AG20443 (cell line): ENCODE measurements at places on chromosomes 16 and 17.
A peak's percentile ranks its signal among the peaks of the same experiment; 100 is the strongest.

DNA sequence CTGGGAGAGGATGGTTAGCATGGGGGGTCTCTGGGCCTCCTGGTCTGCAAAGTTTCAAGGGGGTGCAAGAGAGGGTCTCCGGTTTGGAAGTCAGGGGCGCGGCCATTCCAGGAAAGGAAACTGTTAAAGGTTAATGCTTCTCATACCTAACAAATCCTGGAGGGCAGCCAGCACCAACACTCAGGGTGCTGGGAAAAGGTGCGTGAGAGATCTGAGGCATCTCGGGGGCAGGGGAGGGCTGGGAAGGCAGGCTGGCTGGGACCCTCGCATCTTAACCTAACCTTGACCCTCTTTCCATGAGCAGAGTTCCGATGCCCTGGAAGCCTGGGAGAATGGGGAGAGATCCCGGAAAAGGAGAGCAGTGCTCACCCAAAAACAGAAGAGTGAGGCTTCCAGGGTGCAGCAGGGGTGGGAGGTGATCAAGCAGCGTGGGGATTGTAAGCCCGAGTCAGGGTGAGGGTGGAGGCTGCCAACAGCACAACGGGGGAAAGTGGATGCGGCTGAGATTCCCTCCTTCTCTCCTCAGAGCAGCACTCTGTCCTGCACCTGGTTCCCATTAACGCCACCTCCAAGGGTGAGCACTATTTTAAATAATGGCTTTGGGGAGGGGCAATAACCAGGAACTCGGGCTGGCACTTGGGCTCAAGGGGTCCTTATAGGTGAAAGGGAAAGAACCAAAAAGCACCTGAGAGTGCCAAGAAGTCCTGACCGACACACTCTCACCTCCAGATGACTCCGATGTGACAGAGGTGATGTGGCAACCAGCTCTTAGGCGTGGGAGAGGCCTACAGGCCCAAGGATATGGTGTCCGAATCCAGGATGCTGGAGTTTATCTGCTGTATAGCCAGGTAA is 996 bp downstream of the TNFSF13 start:
- no peak for DNase-seq

GRCh38 chr17:6365200-6365943 is 69.5 kb downstream of the AIPL1 start:
- DNase-seq, result no peak

GRCh38 chr16:79864781-79865391 is 264.3 kb upstream of the MAF start:
- DNase-seq, result no peak

- DNase-seq, result no peak
Observed at GRCh38 chr17:41308918-41309359, at the start of gene KRTAP16-1. Gene KRTAP16-1, minus strand, starts transcription at chr17:41309309. Its CDS starts 56 bp downstream, at chr17:41309253.

GRCh38 chr17:73188011-73188410 is 4.8 kb upstream of the COG1 start:
- DNase-seq, result no peak

DNA sequence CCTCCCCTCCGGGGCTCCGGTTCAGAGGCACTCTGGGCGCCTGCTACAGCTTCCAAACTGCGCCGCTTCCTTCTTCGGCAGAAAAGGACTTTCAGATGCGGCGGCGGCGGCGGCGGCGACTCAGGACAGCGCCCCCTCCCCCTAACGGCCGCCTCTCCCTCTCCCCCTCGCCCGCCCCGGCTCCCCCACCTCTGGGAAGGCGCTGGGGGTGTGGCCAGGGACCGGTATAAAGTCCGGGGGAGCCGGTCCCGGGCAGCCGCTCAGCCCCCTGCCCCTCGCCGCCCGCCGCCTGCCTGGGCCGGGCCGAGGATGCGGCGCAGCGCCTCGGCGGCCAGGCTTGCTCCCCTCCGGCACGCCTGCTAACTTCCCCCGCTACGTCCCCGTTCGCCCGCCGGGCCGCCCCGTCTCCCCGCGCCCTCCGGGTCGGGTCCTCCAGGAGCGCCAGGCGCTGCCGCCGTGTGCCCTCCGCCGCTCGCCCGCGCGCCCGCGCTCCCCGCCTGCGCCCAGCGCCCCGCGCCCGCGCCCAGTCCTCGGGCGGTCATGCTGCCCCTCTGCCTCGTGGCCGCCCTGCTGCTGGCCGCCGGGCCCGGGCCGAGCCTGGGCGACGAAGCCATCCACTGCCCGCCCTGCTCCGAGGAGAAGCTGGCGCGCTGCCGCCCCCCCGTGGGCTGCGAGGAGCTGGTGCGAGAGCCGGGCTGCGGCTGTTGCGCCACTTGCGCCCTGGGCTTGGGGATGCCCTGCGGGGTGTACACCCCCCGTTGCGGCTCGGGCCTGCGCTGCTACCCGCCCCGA is at the start of gene IGFBP4:
IGFBP4 (plus strand) TSS at position 255 of the 792 bp plus-strand sequence; CDS start at position 541, 286 bp downstream.
- peak; percentile 91 for DNase-seq

- no peak for DNase-seq
Observed at GRCh38 chr16:853981-854807, 53.7 kb upstream of the GNG13 start.

DNA sequence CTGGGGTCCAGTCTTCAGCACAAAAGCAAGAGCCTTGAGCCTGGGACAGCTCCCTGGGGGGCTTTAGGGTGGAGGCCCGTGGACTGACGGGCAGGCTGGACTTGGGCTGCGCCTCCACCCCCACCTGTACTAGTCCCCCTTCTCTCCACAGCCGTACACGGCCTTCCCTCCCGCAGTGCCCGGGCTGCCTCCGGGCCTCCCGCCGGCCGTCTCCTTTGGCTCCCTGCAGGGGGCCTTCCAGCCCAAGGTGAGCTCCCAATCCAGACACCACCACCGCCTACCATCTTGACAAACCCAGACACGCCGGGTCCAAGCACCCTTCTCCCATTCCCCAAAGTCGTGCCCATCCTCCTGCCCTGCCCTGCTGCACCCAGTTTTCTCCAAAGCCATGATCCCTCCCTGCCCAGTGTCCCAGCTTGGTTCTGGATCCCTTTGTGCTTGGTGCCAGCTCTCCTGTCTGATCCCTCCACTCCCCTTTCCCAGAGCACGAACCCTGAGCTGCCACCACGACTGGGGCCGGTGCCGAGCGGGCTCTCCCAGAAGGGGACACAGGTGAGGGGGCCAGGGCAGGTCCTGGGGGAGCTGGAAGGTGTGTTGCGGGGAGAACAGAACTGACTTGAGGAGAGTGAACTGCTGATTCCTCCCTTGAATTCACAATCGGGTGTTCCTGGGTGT is 7.1 kb downstream of the FBRS start:
- DNase-seq, result no peak

GRCh38 chr16:29760567-29761279 is 14.9 kb upstream of the C16orf54 start:
- no peak for DNase-seq

- peak; percentile 17 for DNase-seq
Observed at GRCh38 chr17:14580499-14580898, 279.6 kb downstream of the HS3ST3B1 start.

DNA sequence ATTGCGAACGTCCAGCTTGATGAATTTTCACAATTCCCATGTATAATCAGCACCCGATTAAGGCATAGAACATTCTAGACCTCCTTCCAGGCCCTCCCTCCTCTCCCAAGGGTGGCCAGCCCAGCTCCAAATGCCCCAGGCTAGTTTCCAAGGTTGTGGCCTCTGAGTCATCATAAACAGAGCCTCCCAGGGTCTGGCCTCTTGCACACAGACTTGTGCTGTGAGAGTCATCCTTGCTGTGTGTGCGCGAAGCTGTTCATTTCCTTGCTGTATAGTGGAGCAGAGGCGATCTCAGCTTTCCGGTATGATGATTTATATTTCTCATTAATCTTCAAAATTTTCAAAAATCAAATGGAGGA is 20.5 kb upstream of the JPH3 start:
- DNase-seq, result peak; percentile 98

DNA sequence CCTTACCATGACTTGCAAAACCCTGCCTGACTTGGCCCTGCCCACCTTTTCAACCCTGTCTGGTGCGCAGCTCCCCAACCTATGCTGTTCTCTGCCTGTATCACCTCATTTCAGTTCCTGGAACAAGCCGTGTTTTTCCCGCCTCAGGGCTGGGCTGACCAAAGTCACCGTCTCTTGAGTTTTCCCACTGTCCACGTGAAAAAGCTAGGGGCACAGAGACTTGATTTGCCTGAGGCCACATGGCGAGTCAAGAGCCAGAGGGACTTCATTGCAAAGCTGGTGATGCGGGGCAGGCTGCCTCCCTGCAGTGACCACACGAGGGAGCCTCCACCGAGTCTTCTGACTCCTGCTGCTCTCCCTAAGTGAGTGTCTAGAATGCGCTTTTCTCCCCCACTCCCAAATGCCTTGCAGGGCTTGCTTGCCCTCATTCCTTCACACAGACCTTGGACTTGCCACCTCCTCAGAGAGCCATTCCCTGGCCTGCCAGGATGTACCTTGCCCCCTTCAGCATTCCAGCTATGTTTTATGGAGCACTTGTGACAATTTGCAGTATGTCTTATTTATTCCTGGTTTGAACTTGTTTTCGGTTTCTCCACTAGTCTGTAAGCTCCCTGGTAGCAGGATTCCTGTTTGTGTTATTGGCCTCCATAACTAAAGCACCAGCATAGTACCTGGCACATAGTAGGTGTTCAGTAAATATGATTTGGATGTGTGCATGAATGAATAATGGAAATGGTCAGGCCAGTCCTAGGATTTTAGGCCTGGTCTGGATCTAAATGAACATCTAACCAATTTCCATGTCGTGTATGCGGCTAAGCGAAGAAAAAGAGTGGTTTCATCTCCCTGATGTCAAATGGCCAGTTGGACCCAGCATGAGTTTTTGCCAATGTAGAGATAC is 252.3 kb downstream of the SNX29 start:
- DNase-seq, result peak; percentile 75

- no peak for DNase-seq
Observed at GRCh38 chr16:47664653-47665325, 203.7 kb downstream of the PHKB start.

GRCh38 chr16:22366889-22367288 is 7.5 kb downstream of the CDR2 start:
- no peak for DNase-seq

GRCh38 chr17:45844695-45845375 is at the start of gene SPPL2C:
Gene SPPL2C, plus strand, starts transcription at chr17:45844881. Its CDS starts 26 bp downstream, at chr17:45844907.
- DNase-seq, result no peak

DNA sequence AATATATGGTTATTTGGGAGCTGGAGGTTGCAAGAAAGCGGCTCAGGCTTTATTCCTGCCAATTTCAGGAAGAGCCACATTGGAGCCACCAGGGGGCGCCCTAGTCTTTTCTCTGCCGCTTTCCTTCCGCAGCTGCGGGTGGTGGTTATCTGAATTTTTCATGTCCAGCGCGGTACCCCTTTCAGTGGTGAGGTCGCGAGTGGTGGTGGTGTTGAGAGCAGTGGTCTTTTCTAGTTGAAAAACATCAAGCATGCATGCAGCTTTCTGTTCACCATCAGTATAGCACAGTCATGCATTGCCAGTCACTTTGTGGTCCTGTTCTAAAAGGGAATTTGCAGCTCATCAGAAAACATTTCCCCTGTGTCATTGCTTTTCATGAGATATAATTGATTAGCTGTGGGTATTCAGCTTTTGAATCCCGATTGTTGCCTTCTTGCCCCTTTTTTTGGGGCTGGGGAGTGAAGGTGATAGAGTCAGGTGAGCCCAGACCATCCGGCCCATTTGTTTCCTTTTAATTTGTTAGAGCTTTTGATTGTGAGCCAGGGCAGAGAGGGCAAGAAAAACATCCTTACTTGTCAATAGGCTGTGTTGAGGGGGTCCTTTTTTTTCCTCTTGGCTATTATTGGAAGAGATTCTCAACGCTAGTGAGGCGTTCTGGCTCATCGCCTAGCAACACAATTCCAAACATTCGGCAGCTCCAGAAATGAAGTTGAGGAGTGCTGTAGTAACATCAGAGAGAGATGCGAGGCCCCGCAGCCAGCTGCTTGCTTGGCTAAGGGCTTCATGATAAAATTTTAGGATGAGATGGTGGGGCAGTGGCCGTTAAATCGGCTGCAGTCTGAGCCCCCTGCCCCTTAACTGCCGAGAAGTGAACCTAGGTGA is 119.0 kb downstream of the SNX29 start:
- DNase-seq, result peak; percentile 75

DNA sequence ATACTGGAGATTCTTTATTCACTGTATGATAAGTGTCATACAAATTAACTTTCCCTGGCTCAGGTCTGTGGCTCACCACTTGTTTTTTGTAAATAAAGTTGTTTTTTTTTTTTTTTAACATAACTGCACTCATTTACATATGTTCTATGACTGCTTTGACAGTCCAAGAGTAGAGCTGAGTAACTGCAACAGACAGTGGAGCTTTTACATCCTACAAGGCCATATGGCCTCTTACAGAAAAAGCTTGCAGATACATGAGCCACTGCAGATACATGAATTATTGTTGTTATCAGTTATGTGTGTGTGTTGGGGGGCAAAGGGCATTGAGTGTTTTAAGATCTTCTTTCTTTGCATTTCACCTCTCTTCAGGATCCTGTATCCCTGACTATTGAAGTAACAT is 311.7 kb downstream of the BCAS3 start:
- no peak for DNase-seq

DNA sequence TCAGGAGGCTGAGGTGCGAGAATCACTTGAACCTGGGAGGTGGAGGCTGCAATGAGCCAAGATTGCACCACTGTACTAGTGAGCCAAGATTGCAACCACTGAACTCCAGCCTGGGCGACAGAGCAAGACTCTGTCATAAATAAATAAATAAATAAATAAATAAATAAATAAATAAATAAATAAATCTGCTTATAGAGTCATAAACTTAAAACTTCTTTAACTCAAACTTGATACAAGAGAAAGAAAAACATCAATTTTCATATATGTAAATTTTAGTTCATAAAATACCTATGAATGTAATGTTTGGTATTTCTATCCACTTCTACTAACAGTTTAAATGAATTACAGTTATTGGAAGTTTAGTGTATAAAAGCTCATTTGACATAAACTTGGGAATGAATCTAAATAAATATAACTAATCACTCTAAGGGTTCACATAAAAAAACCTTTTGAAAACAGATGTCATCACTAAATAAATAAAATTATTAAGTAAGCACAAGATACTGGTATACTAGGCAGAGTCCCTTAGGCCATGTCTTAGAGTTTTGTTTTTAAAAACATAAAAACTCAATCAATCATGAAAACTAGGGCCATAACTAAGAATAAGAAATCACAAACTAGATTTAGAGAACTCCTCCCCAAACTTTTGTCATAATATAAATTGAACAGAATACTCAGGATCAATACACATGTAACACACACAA is 54.1 kb downstream of the SMURF2 start:
- DNase-seq, result no peak

DNA sequence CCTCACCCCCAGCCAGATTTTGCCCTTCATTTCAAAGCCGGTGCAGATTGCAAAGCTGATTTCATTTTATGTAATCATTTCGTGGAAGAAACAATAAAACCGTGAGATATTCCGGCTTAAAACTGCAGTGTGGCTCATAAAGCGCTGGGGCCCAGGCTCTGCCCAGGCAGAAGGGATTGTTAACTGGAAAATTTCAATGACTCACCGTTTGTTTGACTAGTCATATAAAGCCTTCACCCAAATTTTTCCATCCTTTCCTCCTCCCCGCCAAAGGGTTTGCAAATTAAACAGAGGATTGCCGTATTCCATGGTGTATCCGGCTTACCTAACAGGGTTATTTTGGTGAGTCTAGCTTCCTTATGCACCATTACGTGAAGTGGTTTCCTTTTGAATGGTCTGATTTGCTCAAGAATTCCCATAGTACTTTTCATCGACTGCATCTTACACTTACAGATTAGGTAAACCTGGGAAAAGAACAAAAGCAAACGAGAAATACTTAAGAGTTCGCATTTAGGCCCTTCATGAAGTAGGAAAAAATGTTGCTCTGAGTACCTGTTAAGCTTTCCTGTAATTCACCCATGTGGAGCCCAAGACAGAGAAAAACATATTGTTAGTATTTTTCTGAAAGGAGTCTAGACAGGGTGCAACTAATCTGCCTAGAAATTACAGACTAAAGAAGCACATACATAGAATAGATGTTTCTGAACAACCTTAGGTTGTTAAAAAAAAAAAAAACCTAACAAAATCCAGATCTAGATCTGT is 949 bp upstream of the GSPT1 start:
- DNase-seq, result peak; percentile 68
